Activated CD8-positive, alpha-beta memory T cell treated with anti-CD3 and anti-CD28 coated beads, Interleukin-2, amount 10 ng/mL, durations not matched to agents 7 days and 5 days (primary cell): ENCODE measurements at places on chromosomes 5 and 9.

DNA sequence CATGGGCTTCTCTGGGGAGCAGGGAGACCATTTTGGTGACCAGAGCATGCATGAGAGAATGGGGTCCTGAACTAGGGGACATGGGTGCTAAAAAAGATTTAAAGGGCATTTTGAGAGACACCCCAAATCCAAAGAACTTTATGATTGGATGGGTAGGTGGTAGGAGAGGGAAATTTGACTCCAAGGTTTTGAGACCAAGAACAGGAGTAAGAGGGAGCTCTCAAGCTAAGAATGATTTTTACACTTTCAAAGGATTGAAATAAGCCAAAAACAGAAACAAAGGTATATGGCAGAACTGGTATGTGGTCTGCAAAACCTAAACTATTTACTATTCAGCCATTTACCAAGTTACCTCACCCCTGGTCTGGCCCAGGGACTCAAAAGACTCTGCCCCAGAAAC lies 318.2 kb upstream of the CLINT1 start:
- DNase-seq = no peak

- DNase-seq = no peak
Observed at GRCh38 chr5:135140446-135141204, 106.6 kb upstream of the PITX1 start.

DNA sequence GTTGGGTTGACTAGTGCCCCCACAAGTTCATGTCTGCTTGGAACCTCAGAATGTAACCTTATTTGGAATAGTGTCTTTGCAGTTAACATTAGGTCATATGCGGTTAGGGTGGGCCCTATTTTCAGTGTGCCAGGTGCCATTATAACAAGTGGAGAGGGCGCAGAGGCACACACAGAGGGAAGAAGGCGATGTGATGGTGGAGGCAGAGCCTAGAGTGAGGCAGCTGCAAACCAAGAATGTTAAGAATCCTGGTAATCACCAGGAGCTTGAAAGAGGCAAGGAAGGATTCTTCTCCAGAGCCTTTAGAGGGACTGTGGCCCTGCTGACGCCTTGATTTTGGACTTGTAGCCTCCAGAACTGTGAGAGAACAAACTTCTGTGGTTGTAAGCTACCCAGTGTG lies 10.9 kb downstream of the GPR107 start:
- DNase-seq = no peak

DNA sequence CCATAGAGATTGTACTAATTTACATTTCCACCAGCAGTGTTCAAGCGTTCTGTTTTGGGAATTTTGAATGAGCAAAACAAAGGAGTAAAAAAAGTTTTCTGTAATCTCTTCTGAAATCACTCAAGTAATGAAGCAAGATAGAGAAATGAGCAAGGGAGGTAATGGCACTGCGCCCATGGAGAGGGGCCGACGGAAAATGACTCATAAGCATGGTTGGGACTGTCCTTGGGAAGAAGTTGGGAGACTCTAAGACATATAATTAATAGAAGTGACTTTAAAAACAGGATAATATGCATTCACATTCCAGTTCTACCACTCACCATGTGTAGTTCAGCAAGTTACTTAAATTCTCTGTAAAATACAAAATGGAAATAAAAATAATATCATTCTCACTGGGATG lies 62.5 kb upstream of the C5orf46 start:
- DNase-seq = no peak

DNA sequence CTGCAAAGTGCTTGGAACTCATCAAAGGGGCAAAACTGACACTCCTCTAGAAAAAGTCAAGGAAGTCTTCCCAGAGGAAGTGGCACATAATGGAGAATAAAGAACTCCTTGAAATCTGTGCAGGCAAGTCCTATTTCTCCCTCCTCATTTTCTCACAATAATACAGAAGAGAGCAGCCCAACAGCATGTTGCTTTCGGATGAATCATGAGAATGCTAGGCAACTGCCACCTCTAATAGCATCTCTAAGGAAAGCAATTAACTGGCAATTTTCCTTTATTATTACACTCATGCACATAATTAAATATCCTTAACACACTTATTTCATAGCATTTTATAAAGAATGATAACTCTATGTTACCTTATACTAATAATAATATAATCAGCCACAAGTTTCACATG lies 122.2 kb upstream of the PTGER4 start:
- no peak for DNase-seq

DNA sequence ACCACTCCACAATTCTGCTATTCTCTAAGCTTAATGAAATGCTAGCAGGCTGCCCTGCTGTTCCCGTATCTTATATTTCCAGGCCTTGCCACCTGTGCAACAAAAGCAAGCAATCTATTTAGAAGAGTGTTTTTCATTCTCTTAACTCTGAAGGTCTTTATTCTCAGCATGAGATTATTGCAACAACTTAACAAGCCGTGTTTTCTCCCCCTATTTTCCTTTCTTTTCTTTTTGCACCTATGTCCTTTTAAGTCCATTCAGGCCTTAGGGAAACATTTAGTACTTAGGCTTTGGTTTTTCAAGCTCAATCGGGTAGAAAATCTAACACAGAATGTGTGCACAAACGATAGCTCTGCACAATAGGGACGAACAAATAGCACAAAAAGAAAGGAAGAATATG lies 89.6 kb upstream of the DMRTA1 start:
- DNase-seq = no peak

DNA sequence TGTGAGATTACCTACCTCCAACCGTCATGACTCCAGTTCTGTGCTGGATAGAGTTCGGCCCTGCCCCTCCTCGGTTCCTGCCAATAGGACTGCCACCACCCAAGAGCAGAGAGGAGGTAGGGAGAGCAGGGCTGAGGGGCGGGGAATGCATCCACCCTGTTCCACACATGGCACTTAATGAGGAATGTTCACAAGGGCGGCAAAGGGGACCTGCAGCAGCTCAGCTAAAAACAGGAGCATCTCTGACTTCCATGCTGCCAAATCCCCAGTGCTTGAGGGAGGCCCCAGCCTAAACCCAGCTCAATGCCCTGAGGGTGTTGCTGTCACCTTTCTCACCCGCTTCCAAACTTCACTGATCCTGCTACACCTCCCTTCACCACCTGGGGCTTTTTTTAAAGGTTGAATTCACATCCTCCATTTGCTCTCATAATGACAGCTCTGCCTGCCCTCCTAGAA lies 7.8 kb upstream of the DELE1 start:
- DNase-seq = peak; percentile 34

- no peak for DNase-seq
Observed at GRCh38 chr5:59587489-59588337, 305.8 kb downstream of the PDE4D start.

GRCh38 chr9:123020796-123021195 lies 12.7 kb upstream of the GPR21 start:
- DNase-seq = no peak

GRCh38 chr9:125629446-125629845 lies 77.6 kb downstream of the MAPKAP1 start:
- DNase-seq = no peak

GRCh38 chr9:687994-688393 lies 153.5 kb upstream of the DMRT1 start:
- no peak for DNase-seq

- no peak for DNase-seq
Observed at GRCh38 chr9:37923118-37923795, 19.3 kb upstream of the SLC25A51 start.

- no peak for DNase-seq
Observed at GRCh38 chr5:34509392-34509791, 146.7 kb upstream of the RAI14 start.

DNA sequence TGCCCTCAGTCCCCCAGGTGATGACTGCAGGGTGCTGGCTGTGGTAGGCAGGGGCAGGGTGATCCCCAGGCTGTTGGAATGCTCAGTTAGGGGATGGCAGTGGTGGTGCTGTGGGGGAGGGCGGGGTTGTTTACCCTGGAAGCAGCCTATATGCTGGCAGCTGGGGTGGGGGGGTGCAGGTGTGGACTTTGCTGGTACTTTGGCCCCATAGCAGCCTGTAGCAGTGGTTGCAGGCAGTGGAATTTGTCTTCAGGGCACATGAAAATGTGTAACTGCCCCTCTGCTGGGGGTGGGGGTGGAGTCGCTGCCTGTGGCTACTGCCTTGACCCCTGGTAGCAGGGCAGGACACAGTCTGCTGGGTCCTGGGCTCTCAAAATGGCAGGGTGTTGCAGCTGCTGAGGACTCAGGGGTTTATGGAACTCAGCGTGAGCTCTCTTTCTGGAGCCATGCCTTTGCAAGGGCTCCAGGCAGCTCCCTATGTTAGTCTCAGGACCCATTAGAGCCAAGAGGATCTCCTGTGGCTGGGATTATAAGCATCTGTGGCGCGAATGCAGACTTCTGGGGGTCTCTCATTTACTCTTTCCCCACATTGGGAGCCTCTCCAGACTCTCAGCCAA lies 65.0 kb downstream of the RMI1 start:
- DNase-seq = no peak

DNA sequence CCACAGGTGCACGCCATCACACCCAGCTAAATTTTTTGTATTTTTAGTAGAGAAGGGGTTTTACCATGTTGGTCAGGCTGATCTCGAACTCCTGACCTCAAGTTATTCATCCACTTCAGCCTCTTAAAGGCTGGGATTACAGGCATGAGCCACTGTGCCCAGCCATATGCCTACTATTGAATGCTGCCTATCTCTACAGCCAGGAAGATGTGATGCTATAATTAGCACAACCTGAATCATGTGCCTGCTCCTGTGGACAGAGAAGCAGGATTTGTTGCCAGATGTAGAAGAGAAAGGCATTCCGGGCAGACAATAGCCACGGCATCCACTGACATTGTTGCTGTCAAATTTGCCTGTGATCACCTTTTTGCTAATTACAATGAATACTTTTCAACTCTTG lies 24.4 kb upstream of the MLLT3 start:
- DNase-seq = no peak

DNA sequence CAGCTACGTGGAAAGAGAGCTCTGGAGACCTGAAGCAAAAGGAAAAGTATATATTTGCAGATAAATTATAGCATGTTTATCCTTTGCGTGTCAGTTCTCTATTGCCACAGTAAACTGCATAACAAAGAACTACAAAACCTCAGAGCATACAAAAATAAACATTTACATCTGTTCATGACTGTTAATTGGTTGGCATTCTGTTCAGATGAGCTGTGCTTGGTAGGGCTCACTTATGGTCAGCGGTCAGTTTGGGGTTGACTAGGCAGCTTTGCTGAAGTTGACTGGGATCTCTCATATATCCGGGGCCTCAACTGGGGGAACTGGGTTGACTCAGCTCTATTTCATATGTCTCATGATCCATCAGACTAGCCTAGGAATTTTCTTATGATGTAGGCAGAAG lies 257.7 kb downstream of the TLE1 start:
- no peak for DNase-seq

DNA sequence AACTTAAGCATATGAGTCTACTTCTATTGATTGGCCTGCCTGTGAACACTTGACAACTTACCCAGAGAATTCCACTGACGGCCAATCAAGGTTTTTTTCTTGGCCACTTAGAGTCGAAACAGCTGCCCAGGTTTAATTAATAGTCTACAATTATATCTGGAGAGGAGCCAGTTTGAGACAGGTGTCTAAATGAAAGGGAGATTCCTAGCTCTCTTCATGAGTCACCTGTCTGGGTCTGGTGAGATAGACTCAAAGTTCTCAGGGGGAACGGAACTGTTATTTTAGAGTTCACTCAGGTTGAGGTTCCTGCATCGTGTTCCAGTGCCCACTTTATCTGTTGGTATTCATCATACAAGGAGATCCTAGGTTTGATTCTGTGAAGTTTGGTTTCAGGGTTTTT lies 111.0 kb downstream of the CD180 start:
- no peak for DNase-seq

- DNase-seq = no peak
Observed at GRCh38 chr5:83548581-83548980, 77.0 kb downstream of the VCAN start.

- no peak for DNase-seq
Observed at GRCh38 chr9:97900103-97900737, 22.1 kb downstream of the TRMO start.

GRCh38 chr9:5554254-5554653 lies 43.9 kb downstream of the PDCD1LG2 start:
- DNase-seq = no peak
